ENCODE measurements at places on chromosomes 3 and 15.
A peak's percentile ranks its signal among the peaks of the same experiment; 100 is the strongest.

- no peak for DNase-seq
Measured at GRCh38 chr15:85760531-85761371, 34.0 kb downstream of the KLHL25 start.

GRCh38 chr3:126895178-126896066 lies 87.5 kb upstream of the PLXNA1 start:
- DNase-seq: peak; percentile 10

DNA sequence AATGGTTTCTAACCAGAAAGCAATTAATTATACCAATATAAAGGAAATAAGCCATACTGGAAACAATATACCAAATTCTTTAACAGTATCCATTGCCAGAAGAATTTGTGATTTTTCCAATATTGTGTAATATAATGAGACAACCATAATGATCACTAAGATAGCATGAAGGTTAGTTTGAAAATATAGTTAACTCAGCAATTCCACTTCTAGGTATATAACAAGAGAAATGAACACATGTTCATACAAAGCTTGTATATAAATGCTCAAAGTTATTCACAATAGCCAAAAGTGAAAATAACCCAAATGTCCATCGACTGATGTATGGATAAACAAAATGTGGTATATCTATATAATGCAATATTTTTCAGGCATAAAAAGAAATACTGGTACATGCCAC lies 369.1 kb downstream of the TBC1D5 start:
- no peak for DNase-seq

DNA sequence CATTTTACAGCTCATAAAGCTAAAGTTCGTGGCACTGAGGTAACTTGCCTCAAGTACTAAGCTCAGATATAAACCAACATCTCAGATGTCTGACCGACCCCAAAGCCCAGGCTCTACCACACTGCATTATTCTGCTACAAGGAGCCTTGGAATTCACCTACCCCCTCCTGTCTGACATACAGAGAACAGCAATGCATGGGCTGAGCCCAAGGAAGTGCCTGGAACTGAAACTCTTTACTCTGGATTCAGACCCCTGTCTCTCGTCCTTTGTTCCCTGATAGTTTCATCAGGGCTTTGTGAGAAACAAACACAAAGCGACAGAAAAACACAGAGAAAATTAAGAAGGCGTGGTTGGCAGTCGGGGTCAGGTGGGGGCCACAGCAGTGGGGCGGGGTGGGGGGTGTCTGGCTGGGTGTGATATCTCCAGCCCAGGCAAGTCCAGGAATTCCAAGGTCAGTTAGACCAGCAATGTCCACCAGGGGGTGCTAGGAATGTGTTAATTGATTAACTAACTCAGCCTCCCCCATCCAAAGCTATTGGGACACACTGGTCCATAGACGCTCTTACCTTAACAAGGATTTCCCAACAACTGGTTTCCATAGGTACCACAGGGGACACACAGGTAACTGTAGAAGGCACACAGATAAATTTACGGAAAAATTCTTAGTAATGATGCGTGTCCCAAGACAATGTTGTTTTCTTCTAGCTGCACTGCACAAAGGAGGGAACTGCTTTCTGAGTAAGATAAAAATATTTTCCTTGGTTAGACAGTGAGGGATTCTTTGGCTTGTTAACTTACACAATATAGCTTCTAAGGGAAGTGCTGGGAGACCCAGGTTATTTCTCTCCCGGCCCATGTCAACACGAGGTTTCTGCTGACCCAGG lies 18.8 kb upstream of the SSUH2 start:
- DNase-seq: peak; percentile 75

- no peak for DNase-seq
Measured at GRCh38 chr15:84645496-84645895, 8.6 kb downstream of the WDR73 start.

GRCh38 chr15:29820394-29821154 lies 1.7 kb downstream of the TJP1 start:
- DNase-seq: no peak

DNA sequence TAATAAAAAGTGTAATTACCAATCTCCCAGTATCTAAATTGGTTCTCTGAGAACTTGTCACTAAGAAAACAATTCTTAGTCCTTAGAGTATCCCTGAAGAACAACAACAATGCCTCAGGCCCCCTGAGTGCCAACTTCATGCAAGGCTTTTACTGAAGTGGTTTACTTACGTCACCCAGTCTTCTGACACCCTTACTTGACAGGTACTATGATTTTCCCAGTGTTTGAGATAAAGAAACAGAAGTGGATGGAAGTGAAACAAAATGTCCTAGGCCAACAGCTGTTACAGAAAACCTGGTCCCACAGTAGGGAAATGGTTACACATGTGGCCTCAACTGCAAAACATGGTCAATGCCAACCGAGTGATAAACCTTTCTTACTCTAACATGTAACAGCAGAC lies 331.1 kb downstream of the FOXP1 start:
- DNase-seq: no peak

DNA sequence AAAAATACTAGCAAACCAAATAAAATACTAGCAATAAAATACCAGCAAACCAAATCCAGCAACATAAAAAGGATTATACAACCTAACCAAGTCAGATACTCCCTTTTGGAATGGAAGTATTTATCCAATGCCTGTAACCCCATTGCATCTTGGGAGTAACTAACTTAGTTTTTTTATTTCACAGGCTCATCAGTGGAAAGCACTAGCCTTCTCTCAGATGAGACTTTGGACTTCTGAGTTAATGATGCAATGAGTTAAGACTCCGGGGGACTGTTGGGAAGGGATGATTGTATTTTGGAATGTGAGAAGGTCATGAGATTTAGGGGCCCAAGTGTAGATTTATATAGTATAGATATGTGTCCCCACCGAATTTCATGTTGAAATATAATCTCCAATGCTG lies 41.2 kb downstream of the POLQ start:
- no peak for DNase-seq

DNA sequence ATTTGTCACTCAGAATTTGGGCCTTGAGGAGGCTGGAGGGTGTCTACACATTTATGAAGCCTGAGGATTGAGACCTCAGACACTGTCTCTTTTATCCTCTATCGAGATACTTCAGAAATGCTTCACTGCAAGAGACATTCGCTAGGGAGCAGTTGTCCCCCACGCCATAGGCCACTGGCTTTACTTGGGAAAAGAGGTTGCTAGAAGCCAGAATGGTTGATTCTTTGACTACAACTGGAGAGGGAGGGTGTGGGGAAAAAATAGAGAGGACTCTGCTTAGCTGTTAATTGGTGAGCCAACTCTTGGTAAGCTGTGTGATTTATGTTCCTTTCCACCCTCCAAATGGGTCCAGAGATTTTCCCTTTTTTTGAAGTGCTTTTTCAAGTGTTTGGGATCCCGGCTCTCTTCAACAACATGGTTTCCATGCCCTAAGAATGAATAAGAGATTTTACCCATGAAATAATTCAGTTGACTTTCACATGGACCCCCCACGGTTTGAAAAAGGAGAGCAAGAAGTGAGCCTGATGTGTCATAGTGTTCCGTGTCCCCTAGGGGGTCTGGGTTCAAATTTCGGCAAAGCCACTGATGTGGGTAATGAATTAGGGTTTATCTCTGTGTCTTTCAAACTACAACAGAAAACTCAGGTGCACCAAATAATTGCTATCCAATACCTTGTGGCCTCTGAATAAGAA lies 2.7 kb downstream of the BOC start:
- no peak for DNase-seq

DNA sequence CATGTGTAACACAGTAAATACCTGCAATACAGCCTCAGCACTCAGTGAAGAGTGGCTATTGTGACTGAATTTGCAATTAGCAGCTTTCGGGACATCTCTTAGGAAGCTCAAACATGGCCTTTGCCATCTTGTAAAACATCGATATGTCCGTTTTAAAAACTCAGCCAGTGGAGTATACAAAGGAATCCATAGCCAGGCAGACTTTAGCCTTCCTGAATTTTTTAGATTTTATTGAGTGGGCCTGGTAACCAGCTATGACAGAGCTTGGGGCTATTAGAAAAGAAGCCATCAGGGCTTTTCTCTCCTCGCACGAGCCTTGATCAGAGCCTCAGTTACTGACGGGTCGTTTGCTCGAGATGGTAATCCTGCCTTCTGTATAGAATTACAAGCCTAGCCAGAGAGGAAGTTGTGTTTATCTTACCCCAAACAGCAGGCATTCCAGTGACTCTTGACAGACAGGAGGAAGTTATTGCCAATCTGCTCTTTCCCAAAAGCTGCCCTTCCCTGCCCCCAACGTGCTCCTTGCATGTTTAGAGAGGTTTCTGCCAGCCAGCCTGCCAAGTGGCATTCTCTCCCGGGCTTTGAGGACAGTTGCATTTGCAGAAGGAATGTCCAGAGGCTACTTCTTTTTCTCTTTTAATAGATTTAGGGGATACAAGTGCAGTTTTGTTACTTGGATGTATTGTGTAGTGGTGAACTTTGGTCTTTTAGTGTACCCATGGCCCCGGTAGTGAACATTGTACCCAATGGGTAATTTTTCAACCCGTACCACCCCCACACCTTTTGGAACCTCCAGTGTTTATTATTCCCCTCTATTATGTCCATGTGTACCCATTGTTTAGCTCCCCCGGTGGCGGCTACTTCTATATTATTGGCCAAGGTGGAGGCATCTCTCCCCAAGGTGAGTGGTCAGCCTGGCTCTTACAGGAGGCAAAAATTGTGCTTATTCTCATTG lies 40.6 kb downstream of the ITPR1 start:
- DNase-seq: no peak

DNA sequence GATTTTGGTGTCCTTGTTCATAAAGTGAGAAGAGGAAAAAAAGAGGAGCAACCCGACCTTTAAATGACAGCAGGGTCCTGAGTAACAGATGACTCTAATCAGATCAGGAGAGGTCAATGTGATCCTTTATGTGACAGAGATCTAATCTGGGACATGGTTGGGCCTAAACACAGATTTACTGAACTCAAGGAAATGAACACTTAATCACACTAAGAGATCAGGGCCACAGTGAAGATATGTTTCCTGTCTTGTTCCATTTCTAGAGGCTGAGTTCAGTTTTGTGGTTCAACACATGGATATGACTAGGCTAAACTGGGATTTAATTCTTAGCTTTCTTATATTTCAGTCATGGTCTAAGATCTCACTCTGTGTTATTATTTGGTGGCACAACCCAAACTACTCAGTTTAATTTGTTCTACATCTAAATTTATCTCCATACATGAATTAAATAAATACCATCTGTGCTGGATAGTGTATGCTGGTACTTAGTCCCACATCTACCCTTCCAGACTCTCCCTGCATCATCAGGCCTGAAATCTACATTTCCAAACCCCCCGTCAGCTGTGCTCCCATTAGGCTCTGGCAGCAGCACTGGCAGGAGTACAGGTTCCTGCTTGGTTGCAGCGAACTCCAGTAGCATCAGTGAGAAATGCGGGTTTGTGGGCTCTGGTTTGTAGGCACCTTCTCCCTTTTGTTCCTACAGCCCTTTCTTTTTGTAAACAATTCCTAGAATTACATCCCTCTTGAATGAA lies 22.6 kb downstream of the SFMBT1 start:
- DNase-seq: no peak

DNA sequence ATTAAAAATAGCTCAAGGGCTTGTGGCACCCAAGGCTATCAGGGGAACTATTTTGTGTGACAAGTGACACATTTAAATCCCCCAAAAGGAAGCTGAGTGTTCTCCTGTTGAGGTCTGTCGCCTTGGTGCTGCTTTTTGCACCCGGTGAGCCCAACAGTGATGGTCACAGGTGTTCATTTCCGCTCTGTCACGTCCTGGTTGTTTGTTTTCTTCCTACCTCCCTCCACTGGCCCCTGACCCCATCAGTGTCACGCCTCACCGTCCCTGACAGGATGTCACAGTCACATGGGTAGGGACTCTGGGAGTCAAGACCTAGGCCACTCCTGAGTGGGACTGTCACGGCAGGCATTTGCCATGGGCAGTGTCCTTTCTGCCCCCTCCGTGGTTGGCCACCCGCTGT lies 11.2 kb downstream of the SLCO3A1 start:
- DNase-seq: no peak

GRCh38 chr3:194725346-194725745 lies 39.7 kb downstream of the FAM43A start:
- no peak for DNase-seq

DNA sequence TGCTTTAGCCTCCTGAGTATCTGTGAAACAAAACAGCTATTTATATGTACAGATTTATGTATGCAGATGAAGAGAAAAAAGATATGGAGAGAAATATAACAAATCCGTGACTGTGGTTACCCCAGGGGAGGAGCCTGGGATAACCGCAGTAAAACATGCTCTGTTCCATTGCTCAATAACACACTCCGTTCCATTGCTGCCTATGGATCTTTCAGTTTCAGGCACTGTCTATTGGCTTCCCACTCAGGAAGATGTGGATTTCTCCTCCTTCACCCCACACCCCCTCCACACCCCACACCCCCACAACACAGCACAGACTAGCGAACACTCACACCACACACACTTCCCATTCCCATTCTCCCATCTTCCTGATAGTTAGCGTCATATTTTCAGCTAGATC lies 47.9 kb downstream of the CDCP1 start:
- no peak for DNase-seq
